SK-N-SH (cell line): ENCODE measurements at places on chromosomes 11 and 22. TPM values are rescaled to one million over a fixed set of nuclear protein-coding genes. Genes with fewer than 3 reads are reported as not detected.

The RAG2 gene
- polyA plus RNA-seq: 0.15 and 0.34 TPM in 2 replicates

The TRIM44 gene
- polyA plus RNA-seq: 34.1 and 45.8 TPM in 2 replicates

The CLDN5 gene
- not detected in 2 replicates for polyA plus RNA-seq

The ASCL2 gene
- not detected in 2 replicates for polyA plus RNA-seq

The PRDX5 gene
- polyA plus RNA-seq: 875 and 1,000 TPM in 2 replicates

The ANO5 gene
- polyA plus RNA-seq: 0.15 and 0.28 TPM in 2 replicates

The PRRG4 gene
- 0.21 TPM in 2 replicates for polyA plus RNA-seq

The FBLN1 gene
- 94.8 and 147 TPM in 2 replicates for polyA plus RNA-seq

The HEPACAM gene
- polyA plus RNA-seq: not detected in 2 replicates

The RPLP2 gene
- polyA plus RNA-seq: 390 and 799 TPM in 2 replicates

The TBX10 gene
- not detected in 2 replicates for polyA plus RNA-seq

The KRTAP5-3 gene
- not detected in 2 replicates for polyA plus RNA-seq

The SPINDOC gene
- 39.2 and 45.0 TPM in 2 replicates for polyA plus RNA-seq

The CCDC88B gene
- polyA plus RNA-seq: 2.4 and 3.4 TPM in 2 replicates

The GRAP2 gene
- polyA plus RNA-seq: 0.13 and 0.15 TPM in 2 replicates

The SOX6 gene
- 0.03 and 0.05 TPM in 2 replicates for polyA plus RNA-seq

The OTOG gene
- polyA plus RNA-seq: not detected in 2 replicates

The FOLR1 gene
- 0.26 TPM in 1 of 2 replicates, not detected in the other for polyA plus RNA-seq

The MS4A12 gene
- polyA plus RNA-seq: not detected in 2 replicates

The OR2AG1 gene
- not detected in 2 replicates for polyA plus RNA-seq

The TYR gene
- polyA plus RNA-seq: not detected in 2 replicates

The APOA5 gene
- polyA plus RNA-seq: not detected in 2 replicates

The DGAT2 gene
- 1.1 and 1.4 TPM in 2 replicates for polyA plus RNA-seq

The CCDC89 gene
- 3.9 and 4.1 TPM in 2 replicates for polyA plus RNA-seq

The MPPED1 gene
- polyA plus RNA-seq: 0.03 and 0.05 TPM in 2 replicates

The OR6T1 gene
- polyA plus RNA-seq: not detected in 2 replicates

The SMTNL1 gene
- polyA plus RNA-seq: not detected in 2 replicates

The OR10G7 gene
- polyA plus RNA-seq: not detected in 2 replicates

The LAYN gene
- 366 and 437 TPM in 2 replicates for polyA plus RNA-seq

The TSGA10IP gene
- not detected in 2 replicates for polyA plus RNA-seq

The MRGPRF gene
- polyA plus RNA-seq: 0.18 and 0.19 TPM in 2 replicates

The MAPK11 gene
- polyA plus RNA-seq: 36.0 and 38.3 TPM in 2 replicates

The P2RX6 gene
- 7.1 and 12.9 TPM in 2 replicates for polyA plus RNA-seq

The OR51E2 gene
- 0.03 TPM in 1 of 2 replicates, not detected in the other for polyA plus RNA-seq

The GSTT2B gene
- polyA plus RNA-seq: 32.2 and 32.8 TPM in 2 replicates

The CCDC157 gene
- polyA plus RNA-seq: 5.8 and 7.9 TPM in 2 replicates

The SH3BP1 gene
- polyA plus RNA-seq: 8.6 and 8.9 TPM in 2 replicates

The ART1 gene
- not detected in 2 replicates for polyA plus RNA-seq

The RAB3IL1 gene
- 9.8 and 10.2 TPM in 2 replicates for polyA plus RNA-seq

The WT1 gene
- 0.15 and 0.49 TPM in 2 replicates for polyA plus RNA-seq

The TMEM123 gene
- 86.1 and 132 TPM in 2 replicates for polyA plus RNA-seq

The SULT4A1 gene
- polyA plus RNA-seq: 3.9 and 4.1 TPM in 2 replicates
